ENCODE measurements at places on chromosomes 6 and 20.
A peak's percentile ranks its signal among the peaks of the same experiment; 100 is the strongest.

GRCh38 chr20:47464380-47465101 lies 37.1 kb upstream of the NCOA3 start:
- DNase-seq, result no peak

DNA sequence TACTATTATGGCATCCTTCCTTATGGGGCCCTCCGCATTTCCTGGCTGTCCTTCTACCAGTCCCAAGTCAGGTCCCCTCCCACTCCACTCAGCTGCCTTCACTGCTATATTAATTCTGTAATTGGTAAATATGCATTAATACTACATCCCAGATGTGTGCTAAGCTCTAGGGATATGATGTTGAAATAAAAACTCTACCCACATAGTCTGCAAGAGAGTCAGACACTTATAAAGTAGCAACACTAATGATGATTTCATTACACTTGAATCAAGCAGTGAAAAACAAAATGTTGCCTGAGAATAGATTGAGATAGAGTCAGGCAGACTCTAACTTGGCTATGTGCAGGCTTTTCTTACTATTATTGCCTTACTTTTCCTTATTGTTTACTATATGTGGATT lies 62.4 kb downstream of the AIG1 start:
- no peak for DNase-seq

DNA sequence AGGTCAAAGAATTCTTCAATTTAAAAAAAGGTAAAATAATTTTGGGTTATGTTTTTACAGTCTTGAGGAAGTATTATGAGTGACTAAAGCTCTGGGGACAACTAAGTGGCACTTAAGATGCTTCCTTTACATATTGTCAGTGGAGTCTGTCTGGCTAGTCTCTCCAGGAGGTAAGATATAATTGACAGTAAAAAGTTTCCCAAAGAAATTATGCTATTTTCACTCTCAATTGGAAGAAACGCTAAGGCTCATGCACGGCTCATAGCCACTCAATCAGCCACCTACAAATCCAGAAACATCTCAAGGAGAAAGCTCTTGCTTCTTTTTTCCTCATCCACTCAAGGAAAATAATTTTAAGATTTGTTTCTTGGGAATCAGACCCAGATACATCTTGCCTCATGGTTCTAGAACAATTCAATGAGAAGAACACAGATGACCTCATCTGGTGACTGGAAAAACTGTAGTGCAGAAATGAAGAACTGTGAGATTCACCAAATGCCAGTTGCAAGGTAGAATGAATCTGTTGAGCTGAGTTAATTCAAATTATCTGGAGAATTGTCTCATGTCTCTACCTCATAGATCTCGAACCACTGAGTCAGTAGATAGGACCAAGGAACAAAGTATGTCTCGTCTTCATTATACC lies 252.9 kb downstream of the TPBG start:
- DNase-seq, result no peak

- no peak for DNase-seq
Measured at GRCh38 chr6:83685481-83685880, 23.4 kb downstream of the SNAP91 start.

- DNase-seq, result no peak
Measured at GRCh38 chr6:94511502-94512088, 1065.7 kb upstream of the MANEA start.

GRCh38 chr20:47865912-47866311 lies 80.6 kb upstream of the SULF2 start:
- no peak for DNase-seq

GRCh38 chr6:14882394-14883026 lies 363.4 kb upstream of the JARID2 start:
- no peak for DNase-seq

DNA sequence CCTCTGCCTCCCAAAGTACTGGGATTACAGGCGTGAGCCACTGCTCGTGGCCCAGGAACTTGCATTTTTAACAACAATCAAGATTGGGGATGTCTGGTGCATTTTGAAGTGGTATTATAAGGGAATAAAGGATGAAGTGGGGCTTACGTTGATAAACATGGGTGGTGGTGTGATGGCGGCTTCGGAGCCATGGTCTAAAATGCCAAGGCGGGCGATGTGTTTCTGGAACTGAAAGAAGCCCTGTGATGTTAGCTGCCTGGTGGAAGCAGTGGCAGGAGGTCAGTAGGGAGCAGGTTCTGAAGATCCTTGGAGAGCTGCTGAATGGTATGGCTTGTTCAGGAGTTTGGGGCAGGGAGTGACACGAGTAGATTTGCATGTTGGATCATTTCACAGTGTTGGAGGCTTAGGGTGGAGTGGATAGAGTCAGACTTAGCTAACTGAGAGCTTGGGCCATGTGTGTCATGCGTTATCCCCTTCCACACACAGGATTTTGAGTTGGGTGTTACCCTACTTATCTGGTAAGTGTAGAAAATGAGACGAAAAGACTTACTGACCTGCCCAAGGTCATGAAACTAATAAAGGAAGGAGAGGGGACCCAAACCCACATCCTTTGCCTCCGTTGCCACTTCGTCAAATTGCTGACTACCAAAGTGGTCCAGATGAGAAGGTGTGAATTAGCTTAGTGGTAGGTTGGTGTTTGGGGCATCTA lies 1.5 kb downstream of the NELFCD start:
- DNase-seq, result no peak

DNA sequence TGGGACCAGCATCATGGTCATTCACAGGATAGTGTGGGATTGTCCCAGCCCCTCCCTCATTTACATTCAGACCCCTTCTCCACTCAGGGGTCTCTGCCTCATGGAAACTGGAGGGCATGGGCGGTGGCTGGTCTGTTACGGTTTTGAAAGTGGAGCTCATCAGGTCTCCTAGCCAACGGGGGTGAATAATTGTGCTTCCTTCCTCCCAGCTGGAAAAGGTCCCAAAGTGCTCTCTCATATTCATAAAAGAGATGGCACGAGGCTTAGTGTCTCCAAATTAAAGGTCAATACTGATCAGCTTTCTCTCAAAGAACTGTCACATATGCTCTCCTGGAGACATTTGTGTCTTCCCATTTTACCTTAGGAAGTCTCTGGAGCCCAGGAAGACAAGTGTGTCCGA lies 19.9 kb downstream of the JARID2 start:
- DNase-seq, result no peak

DNA sequence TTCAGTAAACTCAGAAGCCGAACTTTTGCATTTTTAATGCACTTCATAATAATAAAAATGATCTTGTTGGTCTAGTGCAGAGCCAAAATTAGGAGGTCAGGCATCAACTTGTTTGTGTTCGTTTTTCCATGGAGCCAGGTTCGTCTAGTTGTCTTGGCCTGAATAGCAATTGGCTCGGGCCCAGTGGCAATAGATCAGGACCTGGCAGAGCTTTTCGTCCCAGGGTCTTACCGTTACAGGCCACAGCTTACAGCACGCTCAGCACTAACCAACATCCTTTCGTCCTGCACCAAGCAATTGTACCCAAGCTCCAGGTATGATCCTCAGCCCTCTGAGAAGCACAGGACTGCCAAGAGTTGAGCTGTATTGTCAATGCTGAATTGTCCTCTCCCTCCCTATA lies 240.5 kb upstream of the PLN start:
- no peak for DNase-seq

DNA sequence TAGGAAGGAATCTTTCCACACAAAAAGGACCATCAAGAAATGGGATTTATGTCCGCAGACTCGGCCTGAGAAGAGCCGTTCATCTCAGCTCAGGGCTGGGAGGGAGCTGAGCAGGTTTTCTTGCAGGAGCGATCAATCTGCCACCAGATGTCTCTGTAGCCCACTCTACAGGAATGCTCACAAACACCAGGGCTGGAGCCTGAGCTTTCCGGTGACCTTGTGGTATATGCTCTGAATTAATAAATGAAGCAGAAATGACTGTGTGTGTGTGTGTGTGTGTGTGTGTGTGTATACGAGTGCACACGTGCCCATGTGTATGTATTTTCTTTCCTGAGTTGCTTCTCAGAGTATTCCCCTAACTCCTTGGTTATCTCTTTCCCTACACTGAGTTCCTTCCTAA lies 12.0 kb downstream of the CD83 start:
- DNase-seq, result no peak

- DNase-seq, result no peak
Measured at GRCh38 chr20:21272279-21272678, 30.9 kb upstream of the XRN2 start.

- no peak for DNase-seq
Measured at GRCh38 chr6:40210628-40211056, 276.4 kb upstream of the MOCS1 start.

- DNase-seq, result no peak
Measured at GRCh38 chr20:12963416-12963815, 45.4 kb upstream of the SPTLC3 start.

DNA sequence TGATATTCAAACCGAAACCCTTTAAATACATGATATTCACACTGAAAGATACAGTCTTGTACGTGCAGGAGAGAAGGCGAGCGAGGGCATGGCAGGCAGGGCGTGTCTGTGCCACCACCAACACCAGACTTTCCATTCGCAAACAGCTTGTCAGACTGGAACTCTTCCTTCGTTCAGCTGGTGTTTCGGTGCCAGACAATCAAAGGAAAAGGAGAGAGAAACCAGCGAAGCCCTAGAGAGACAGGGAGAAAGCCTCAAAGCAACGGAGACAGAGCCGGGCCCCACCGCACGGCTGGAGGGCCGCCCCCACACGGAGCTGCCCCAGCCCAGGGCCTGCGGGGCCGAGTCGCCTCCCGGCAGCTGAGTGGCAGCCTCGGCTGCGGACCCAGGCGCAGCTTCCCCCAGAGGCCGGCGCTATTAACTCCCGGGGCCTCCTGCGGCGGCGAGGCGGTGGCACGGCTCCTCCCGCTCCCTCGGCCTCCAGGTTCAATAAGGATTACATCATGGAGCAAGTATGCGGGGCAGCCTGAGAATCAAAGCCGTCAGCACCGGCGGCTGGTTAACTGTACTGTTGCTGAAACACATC lies 32.1 kb upstream of the NR2E1 start:
- no peak for DNase-seq

GRCh38 chr6:90080876-90081481 lies 186.7 kb downstream of the GJA10 start:
- DNase-seq, result peak; percentile 53

GRCh38 chr6:141437685-141438084 lies 695.0 kb upstream of the GJE1 start:
- DNase-seq, result no peak

GRCh38 chr6:20693466-20694063 lies 159.3 kb downstream of the CDKAL1 start:
- no peak for DNase-seq

GRCh38 chr6:157790548-157791160 lies 32.4 kb upstream of the SNX9 start:
- DNase-seq, result no peak

DNA sequence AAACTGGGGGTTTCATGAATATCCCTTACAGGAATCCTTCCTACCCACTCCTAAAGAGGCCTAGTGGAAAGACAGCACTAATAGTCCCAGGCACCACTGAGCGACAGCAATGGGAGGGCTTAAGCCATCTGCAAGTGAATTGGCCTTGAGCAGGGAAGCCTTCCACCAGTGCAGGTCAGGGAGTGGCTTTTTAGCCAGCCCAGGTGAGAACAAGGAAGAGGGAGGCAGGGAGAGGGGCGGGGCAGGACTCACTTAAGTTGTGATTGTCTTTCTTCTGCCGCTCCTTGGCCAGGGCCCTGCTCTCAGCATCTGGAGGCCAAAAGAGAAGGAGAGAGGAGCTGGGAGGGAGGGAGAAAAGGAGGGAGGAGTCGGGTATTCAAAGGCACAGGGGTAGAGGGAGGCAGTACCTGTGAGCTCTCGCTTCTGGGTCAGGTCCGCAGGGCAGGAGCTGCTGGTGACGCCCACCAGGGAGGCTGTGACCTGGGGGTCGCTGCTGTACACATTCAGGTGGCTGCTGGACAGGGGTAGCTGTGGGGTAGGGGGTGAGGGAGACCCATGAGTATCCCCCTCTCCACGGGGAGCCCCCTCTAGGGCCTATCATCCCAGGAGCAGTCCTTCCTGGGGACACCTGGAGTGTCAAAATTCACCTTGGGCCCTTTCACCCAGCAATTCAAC lies 47.8 kb downstream of the TFEB start:
- no peak for DNase-seq

- DNase-seq, result no peak
Measured at GRCh38 chr6:165616116-165616515, 46.9 kb downstream of the PDE10A start.

DNA sequence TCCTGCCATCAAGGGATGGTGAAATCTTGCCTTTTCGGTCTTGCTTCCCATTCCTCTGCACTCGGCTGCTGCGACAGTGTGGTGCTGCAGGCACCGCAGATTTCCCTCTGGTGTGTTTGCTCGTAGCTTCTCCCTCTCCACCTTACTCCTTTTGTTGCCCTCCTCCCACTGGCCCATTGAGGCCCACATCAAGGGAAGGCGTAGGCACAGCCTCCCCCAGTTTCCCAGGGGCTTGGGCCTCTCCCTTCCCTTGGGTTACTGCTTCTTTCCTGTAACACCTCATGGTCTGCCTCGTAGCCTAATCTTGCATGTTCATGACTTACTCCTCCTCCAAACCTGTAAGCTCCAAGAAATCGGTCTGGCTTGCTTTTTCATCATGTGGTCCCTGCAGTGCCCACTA lies 9.9 kb downstream of the E2F3 start:
- DNase-seq, result no peak

- DNase-seq, result no peak
Measured at GRCh38 chr6:23441808-23442461, 684.1 kb upstream of the NRSN1 start.

DNA sequence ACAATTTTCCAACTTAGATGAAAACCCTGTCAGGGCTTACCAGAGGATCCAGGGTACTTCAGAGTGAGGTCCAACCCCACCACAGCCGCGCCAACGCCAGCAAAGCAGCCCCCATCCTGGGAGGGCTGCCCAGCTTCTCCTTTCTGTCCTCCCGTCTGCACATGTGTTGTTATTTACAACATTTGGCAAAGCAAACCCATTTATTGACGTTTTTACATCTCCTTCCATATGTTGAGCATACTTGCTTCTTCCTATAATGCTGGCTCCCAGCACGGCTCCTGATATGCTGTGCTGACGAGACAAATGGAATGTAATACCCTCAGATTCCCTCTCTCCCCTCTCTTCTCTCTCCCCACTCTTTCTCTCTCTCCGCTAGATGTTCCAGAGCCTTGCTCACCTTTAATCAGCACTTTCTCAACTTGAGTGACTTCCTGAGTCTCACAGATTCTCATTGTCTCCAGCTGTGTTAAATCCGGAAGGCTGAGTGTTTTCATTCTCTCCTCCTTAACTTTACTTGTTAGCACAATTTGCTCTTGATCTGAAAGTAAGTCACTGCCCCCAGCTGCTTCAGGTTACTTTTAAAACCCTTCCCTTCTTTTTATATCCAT lies 22.7 kb downstream of the RCAN2 start:
- DNase-seq, result no peak

DNA sequence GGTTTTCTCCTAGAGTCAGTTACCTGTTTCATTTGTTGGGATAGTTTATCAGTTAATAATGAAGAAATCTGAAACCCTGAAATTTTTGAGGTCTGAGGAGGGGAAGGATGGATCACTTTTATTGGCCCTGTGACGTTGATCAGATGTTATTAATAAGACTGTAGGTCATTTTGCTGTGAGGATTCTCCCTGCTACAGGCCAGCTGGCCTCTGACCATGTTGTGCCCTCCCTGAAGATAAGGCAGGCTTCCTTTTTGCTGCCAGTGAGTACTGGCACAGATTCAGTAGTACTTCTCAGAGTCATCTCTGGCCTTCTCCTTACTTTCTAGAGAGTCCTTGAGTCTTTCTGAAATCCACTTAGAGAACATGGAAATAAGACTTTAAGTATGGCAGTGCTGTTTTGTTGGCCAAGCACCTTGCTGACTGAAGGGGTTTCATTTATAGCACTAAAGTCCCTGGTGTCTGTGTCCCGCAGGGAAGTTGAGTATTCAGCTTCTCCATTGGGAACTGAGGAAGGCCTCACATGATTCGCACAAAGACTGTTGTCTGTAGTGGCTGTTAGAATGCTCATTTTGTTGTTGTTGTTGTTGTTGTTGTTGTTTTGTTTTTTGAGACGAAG lies 202.6 kb downstream of the DTNBP1 start:
- no peak for DNase-seq
